ENCODE measurements at places on chromosomes 2 and 18.

GRCh38 chr2:127143841-127144782, 37.2 kb upstream of the BIN1 start:
- no peak for DNase-seq

DNA sequence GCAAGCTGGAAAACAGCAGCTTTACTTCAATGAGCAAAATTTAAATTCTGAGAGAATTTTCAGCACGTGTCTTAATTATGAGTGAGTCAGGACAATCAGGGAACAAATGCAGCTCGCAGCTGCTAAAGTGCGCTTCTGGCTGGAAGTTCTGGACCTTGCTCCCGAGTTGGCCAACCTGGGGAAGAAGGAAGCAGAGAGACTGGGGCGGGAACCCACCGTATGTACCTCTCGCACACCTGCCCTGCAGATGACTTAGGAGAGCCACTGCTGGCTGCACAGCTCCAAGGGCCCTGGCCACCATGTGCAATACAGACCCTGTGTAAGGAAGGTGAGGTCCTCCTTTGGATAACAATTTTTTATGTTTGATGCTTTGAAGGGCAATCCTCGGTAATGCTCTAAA, 42.4 kb downstream of the REEP1 start:
- DNase-seq = no peak

GRCh38 chr2:62363166-62363565, 142.8 kb downstream of the TMEM17 start:
- DNase-seq = no peak

DNA sequence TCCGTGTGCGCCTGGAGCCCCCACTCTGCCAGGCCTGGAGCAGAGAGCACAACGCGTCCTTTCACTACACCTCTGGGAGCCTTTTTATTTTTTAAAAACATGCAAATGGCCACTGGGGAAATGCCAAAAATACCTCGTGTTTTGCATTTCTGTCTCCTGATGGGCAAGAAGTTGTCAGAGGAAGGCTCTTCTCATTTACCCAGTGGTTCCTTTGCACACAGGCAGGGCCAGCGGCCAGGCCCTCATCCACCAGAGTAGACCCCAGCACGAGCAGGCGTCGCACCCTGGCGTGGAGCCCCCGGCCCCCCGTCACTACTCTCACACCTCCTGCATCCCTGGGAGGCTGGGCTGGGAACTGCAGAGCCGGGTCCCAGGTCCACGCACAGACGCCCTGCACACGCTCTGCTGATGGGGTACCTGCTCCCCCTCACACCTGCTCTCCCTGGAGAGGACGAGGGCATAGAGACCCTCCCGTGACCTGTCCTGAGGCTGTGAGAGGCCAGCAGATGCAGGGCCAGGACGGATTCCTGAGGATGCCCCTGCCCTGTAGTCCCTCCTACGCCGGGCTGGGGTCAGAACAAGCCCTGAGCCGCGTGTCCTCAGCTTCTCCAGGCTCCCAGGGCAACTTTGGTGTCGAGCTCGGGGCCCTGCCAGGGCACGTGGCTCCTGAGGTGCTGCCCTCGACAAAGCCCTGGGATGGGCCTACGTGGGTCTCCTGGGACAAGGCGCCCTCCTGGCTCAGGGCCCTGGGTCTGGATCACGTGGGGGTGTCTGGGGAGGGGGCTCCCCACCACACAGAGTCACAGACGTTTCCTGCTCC, 65.0 kb downstream of the NFATC1 start:
- DNase-seq = no peak

GRCh38 chr2:216109962-216110614, 940 bp downstream of the XRCC5 start:
- DNase-seq = no peak

GRCh38 chr2:224925061-224925809, 117.0 kb downstream of the DOCK10 start:
- DNase-seq = no peak

DNA sequence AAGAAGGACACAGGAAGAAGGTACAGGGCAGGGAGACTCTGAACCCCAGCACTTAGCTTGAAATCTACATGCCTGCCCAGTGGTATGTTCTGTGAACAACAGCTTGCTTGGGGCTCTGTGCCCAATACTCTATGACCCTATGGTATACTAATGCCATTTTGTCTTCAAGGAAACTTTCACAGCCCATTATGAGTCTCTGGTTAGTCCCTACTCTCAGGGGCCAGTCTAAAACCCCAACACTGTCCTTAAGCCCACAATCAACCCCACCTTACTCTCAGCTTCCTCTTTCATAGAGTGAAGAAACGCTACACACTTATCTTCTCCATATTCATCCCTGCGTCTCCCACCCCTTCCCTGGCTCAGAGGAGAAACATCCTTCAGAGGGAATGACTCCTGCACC, 16.0 kb downstream of the NEB start:
- DNase-seq = no peak

DNA sequence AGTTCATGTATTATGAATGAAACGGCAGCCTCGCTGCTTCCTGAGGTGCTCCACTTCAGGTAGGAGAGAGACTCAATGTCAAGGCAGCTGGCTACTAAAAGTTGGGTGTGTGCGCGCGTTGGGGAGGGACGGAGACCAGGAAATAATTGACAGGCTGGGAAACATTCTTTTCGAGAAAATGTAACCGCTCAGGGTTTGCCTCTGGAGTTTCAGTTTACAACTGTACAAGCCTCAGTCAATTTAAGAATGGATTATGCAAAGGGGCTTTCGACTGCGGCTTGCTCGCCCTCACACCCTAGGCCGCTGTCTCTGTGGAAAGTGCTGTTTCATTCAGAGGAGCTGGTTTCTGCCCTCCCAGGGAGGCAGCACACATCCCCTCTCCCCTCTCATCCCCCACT, 4.4 kb upstream of the SPRED2 start:
- no peak for DNase-seq

DNA sequence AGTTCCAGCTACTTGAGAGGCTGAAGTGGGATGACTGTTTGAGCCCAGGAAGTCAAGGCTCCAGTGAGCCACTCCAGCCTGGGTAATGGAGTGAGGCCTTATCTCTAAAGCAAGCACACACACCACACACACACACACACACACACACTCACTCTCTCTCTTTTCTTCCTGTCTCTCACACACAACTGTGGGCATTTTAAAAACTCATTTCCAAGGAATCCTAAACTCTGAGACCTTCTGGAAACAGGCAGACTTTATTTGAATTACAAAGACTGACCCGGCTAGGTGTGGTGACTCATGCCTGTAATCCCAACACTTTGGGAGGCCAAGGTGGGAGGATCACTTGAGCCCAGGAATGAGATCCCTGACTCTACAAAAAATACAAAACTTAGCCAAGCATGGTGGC, 21.3 kb downstream of the WDSUB1 start:
- no peak for DNase-seq

- no peak for DNase-seq
Measured at GRCh38 chr2:51025906-51026555, 5.9 kb downstream of the NRXN1 start.

- DNase-seq = peak; percentile 36
Measured at GRCh38 chr2:105113616-105114291, 75.9 kb downstream of the MRPS9 start.

GRCh38 chr18:36526611-36527010, 229.1 kb downstream of the FHOD3 start:
- DNase-seq = no peak

DNA sequence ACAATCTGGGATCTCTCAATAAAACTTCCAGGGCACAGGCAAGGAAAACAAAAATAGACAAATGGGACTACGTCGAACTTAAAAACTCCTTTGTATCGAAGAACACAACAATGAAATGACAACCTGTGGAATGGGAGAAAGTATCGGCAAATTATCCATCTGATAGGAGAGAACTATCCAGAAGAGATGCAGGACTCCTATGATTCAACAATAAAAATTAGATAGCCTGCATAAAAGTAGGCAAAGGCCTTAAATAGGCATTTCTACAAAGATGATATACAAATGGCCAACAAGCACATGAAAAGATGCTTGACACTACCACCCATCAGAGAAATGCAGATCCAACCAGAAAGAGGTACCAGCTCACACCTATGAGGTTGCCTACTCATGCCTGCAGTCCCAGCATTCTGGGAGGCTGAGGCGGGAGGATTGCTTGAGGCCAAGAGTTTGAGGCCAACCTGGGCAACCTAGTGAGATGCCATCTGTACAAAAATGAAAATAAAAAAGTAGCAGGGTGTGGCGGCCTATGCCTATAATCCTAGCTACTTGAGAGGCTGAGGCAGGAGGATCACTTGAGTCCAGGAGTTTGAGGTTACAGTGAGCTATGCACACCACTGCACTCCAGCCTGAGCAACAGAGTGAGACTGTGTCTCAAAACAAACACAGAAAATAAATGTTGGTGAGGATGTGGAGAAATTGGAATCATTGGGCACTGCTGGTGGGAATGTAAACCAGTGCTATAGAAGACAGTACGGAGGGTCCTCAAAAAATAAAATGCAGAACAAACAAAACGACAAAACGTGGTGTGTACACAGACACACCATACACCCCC, 21.6 kb downstream of the TWIST2 start:
- no peak for DNase-seq

DNA sequence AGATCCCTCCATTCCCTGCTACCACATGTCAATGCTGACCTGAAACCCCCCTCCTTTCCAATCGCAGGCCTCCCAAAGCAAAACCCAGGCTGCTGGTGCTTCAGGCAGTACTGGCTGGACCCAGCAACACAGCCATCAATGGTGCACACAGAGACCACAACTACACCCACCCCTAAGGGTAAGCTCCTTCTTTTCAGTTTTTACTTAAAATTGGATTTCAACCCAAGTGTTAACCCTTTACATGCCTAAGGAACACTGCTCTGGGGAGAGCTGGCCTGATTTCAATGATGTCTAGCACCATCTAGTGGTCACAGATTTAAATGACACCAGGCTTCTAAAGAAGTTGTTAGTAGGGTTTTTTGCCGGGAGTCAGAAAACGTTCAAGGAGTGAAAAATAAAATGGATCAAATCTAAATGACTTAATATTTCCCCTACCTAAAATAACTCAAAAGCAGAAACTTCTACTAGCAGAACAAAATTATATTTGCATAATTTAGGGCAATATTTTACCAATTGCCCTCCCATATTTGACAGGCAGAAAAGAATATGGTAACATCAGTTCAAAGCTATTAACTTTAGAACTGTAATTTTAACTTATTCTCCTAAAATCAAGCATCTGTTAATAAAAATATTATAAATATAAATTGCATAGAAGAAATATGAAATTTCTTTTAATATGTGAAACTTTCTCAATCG, 24.6 kb downstream of the FECH start:
- DNase-seq = peak; percentile 58

DNA sequence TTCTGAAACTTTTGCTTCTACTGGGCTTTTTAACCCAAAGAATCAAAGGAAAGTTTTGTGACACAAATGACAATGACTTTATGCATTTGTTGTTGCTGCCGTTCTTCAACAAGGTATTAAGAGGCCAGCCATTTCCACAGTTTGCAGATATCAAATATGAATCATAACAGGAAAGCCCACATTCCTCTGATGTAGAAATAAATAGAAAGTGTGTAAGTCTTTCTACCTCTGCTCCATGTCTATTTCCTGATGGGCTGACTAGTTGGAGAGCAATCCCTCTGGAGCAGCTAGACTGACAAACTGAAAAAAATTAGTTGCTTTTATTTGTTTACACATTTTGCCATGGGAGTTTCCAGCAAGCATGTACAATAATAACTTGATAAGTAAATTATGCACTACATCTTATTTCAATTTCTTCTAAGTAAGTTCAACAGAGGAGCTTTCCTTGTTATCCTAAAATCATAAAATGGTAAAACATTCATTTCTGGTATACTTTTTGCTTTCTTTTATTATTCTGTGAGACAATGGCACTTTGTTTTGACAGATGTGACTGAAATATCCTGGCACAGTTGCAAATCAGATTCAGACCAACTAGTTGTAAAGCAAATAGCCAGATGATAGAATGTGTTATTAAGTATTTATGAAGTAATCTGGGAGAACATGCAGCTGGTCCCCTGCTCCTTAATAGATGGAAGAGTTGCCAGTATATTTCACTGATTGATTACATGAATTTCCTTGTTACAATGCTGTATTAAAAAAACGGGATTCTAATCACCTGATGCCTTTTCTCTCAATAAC, 266.7 kb downstream of the METTL4 start:
- no peak for DNase-seq

DNA sequence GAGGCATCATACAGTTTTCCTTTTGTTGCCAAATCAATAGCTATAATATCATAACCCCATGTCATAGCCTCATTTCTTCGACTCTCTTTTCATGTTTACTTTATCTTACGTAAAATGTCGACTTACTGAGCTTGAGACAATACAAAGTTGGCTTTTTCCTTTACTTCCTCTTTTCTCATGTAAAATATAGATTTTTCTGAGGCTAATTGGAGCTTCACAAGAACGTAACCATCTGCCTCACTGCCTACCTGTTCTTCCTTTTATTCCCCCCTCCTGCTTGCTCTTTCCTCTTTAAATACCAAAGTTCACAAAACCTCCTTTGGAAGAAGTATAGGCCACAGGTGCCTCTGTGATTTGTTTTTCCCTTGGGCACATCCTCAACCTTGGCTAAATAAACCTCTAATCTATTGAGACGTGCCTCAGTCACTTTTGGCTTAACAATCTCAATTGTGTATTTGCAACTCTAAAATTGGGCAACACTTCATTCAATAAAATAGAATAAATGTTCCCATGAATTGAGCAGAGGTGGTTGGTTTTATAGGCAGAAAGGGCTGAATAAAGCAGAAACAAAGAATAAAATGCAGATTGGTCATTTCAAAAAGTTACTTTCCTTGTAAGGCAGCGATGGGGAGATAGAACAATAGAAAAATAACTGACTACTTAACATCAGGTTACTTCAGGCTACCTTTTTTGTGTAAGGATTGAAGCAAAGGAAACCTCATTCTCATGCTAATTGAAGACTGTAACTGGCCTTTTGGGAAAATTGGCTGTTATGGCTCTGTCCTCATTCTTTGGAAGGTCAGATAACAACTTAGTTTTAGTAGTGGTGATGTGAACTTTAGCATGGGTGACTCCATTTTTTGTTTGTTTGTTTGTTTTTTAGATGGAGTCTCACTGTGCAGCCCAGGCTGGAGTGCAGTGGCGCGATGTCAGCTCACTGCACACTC, 21.3 kb downstream of the COMMD1 start:
- DNase-seq = no peak

- no peak for DNase-seq
Measured at GRCh38 chr2:132974467-132975095, 304.6 kb upstream of the LYPD1 start.

GRCh38 chr18:63216516-63217311, 102.9 kb downstream of the BCL2 start:
- DNase-seq = no peak

Data from stimulated activated effector memory CD8-positive, alpha-beta T cell treated with anti-CD3 and anti-CD28 coated beads, Interleukin-12 subunit alpha, Interleukin-12 subunit beta, amount 100 ng/mL, for 72 hours (primary cell).